OCI-M1 (cell line): ENCODE measurements at places on chromosomes 1 and 21.
A peak's percentile ranks its signal among the peaks of the same experiment; 100 is the strongest.

- no peak for DNase-seq
Observed at GRCh38 chr1:96253246-96254035, 468.1 kb upstream of the PTBP2 start.

DNA sequence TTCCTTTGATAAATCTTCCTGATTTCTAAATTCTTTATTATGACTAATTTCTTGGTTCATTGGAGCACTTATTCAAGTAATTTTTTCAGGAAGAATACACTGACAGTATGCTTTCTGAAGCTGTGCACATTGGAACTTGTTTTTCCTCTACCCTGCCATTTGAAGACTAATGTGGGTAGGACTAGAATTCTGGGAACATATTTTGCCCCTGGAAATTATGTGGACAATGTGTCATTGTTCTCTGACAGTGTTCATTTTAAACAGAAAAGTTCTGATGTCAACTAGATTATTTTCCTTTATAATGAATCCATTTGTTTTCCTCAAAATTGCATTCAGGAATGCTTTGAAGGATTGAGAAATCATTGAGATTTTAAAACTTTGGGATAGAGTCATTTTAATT lies 34.8 kb upstream of the ST6GALNAC5 start:
- DNase-seq, result no peak

- DNase-seq, result peak; percentile 35
Observed at GRCh38 chr1:201708085-201708512, 120.9 kb upstream of the IPO9 start.

GRCh38 chr1:201941420-201942128 lies 4.8 kb downstream of the LMOD1 start:
- DNase-seq, result no peak

GRCh38 chr1:192474080-192474683 lies 101.4 kb upstream of the RGS1 start:
- DNase-seq, result peak; percentile 72

- DNase-seq, result no peak
Observed at GRCh38 chr1:217273866-217274265, 357.0 kb downstream of the GPATCH2 start.

GRCh38 chr21:15141261-15141970 lies 76.6 kb upstream of the NRIP1 start:
- no peak for DNase-seq

- no peak for DNase-seq
Observed at GRCh38 chr1:151472856-151473731, 13.8 kb upstream of the POGZ start.

DNA sequence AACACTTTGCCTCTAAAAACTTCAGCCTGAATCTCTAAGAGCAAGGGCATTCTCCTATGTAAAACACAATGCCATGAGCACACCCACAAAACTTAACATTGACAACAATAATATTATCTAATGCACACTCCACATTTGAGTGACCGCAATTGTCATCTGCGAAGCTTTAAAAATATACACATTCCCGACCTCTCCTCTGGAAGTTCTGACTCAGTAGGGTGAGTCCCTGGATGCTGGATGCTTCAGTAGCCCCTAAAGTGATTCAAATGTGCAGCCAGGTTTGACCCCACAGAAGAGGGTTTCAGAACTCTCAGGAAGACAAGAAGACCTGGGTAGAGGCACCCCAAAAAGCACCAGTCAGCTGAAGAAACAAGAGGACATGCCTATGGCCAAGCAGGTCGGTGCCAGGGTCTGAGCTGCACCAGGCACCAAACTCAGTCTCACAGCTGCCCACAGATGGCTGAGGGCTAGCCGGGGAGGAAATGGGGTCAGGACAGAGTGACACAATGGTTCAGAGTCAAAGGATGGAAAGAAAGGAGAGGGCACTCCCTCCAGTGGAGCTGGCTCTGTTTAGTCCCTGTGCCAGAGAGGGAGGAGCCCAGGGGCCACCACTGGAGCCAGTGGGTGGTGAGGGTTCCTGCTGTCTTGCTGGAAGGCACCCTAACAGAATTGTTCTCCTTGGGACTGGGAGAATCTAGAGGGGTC lies 17.4 kb downstream of the PIK3C2B start:
- DNase-seq, result no peak

DNA sequence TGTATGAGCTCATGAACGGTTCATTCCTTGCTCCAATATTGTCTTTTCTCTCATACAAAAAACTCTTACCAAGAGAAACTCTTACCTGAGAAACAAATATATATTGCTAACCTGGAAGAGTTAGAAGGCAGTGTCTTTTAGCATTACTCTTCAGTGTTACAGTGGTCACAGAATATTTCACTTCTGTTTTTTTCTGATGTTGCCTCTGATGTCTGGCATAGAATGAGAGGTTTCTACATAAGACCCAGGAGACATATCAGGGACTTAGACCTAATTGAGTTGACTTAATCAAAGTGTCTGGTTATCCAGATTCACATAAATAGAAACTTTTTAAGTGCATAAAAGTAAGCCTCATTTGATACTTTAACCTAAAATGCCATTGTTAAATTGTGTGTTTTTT lies 923.8 kb downstream of the TTLL7 start:
- DNase-seq, result no peak

DNA sequence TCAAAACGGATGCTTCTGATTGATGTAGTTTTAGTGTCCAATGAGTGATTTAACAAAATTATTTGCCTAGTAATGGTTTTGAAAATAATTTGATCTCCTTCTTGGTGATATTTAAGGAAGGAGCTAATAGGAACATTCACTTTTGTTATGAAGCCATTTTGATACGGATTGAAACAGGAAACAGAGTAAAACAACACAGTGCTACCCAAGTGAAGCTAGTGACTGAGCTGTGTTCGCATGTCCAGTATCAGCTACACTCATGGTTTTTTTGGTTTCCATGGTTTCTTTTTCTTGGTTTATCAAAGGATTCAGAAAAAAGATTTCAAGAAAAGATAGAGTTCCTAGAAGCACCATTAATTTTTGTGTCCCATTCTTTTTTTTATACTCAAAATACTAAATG lies 40.1 kb upstream of the PLEKHO1 start:
- no peak for DNase-seq

DNA sequence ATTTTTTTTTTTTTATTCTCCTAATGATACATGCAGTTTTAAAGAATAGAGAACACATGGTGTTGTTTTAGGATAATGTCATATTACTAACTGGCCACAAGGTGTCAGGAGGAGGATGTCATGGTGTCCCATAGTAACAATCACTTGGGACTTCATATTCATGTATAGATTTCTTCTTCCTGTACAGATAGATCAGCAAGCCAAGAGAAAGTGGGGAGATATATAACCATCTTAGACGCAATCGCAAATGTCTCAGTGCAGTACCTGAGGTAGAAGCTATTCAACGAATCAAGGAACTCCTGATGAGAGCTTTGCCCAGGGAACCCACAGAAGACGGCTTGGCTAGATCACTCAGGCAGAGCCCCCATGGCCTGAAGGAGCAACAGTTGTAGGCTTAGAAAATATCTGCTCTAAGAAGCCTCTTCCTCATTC lies 12.3 kb downstream of the OR2T11 start:
- peak; percentile 76 for DNase-seq

- DNase-seq, result no peak
Observed at GRCh38 chr1:230706020-230706699, 7.8 kb downstream of the AGT start.

- DNase-seq, result peak; percentile 84
Observed at GRCh38 chr21:42227909-42228708, 9.2 kb downstream of the ABCG1 start.

- DNase-seq, result no peak
Observed at GRCh38 chr1:222818171-222818570, 3.3 kb downstream of the DISP1 start.

- peak; percentile 97 for DNase-seq
Observed at GRCh38 chr21:41783476-41784180, 16.8 kb upstream of the RIPK4 start.

- DNase-seq, result peak; percentile 45
Observed at GRCh38 chr1:191696354-191696753, 461.9 kb upstream of the RGS18 start.

GRCh38 chr1:204094313-204094729 lies 21.4 kb downstream of the SOX13 start:
- DNase-seq, result no peak

DNA sequence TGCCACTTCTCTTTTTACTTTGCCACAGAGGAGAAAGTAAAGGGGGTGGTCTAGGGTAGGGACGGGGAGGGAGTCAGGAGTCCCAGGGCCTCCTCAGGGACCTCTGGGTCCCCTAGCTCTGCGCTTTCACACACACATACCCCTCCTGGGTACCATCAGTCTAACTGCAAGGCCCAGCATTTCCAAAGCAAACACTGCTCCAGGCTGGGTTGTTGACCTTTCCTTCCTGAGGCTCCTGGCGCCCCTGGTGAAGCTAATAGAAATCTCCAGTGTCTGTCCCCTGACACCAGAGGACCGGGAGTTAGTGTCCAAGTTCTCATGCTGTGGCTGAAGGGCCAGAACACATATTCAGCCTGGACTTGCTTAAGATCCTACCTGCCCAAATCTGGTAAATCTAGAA lies 3.9 kb downstream of the TMEM63A start:
- DNase-seq, result no peak

GRCh38 chr1:188429386-188429785 lies 1600.6 kb downstream of the PLA2G4A start:
- DNase-seq, result peak; percentile 48

DNA sequence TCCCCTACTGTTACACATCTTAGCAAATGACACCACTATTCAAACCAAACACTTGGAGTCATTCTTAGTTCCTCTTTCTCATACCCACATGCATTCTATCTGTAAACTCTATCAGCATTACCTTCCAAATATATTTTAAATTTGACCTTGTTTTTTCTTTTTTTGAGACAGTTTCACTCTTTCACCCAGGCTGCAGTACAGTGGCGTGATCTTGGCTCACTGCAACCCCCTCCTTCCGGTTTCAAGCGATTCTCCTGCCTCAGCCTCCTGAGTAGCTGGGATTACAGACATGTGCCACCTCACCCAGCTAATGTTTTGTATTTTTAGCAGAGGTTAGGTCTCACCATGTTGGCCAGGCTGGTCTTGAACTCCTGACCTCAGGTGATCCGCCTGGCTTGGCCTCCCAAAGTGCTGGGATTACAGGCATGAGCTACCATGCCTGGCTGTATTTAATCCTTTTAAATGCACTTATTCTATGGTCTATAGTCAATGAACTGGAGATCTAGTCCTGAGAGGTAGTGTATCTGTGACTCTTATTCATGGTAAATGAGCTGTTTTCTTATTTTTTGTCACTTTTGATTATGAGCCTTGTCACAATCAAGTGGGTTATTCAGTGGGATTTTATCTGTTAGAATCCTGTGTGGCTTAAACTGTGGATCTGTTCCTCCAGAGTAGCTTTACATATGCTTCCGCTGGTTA lies 73.1 kb downstream of the GATAD2B start:
- DNase-seq, result peak; percentile 89
